ENCODE measurements at places on chromosomes 11 and 22.

DNA sequence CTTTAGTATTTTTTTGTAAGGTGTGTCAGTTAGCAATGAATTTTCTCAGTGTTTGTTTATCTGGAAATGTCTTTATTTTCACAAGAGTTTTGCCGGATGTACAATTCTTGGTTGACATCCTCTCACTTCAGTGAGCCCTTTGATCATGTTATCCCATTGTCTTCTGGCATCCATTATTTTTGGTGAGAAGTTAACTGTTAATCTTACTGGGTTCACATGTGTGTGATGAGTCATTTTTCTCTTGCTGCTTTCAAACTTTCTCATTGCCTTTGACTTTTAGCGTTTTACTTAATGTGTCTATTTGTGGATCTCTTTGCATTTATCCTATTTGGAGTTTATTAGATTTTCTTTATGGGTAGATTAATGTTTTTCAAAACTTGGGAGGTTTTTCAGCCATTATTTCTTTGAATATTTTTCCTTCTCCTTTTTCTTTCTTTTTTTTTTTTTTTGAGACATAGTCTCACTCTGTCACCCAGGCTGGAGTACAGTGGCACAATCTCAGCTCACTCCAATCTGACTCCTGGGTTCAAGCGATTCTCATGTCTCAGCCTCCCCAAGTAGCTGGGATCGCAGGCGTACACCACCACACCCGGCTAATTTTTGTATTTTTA, 100.5 kb upstream of the RRM1 start:
- DNase-seq = no peak

DNA sequence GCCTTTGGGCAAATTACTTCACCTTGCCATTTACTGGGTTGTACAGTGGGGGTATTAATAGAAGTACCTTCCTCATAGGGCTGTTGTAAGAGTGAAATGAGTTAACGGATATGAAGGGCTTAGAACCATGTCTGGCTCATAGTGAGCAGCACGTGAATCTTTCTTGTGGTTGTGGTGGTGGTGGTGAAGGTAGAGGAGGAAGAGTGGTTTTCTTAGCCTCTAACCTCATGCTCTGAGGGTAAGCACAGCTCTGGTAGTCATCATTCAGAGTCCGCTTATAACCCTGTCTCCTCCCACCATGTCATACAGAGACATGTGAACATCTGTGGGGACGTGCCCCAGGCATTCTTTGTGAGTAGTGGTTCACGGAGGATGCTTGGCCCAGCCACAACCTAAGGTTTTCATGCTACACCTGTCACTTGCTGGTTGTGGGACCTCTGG, 43.6 kb downstream of the TEAD1 start:
- DNase-seq = peak; percentile 32

- no peak for DNase-seq
Measured at GRCh38 chr22:29780748-29781676, 13.8 kb downstream of the UQCR10 start.

GRCh38 chr11:34799848-34800247, 116.3 kb downstream of the APIP start:
- no peak for DNase-seq

- no peak for DNase-seq
Measured at GRCh38 chr11:123559523-123559955, 94.9 kb downstream of the SCN3B start.

- no peak for DNase-seq
Measured at GRCh38 chr11:134340354-134340964, 8.7 kb downstream of the GLB1L2 start.

DNA sequence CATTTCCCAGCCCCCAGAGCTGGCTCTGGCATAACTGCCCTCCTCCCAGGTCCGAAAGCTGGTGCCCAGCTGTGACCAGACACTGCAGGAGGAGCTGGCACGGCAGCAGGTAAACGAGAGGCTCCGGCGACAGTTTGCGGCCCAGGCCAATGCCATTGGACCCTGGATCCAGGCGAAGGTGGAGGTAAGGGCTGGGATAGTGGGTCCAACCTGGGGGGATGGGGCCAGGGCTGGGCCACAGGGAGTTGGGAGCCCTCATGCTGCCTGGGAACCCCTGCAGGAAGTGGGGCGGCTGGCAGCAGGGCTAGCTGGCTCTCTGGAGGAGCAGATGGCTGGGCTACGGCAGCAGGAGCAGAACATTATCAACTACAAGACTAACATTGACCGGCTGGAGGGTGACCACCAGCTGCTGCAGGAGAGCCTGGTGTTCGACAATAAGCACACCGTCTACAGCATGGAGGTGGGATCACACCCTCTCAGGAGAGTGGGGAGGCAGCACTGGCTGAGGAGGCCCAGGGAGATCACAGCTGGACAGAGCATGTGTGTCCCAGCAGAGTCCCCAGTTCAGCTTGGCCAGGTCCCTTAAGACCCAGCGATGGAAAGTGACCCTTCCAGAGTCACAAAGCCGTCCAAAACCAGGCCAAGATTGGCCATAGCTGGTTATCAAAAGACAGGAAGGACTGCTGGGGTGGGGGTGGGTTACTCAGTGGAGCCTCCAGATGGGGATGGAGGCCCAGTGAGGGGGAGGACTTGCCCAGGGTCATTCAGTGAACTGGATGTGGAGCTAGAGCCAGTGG, 7.0 kb downstream of the CTSF start:
- DNase-seq = no peak

DNA sequence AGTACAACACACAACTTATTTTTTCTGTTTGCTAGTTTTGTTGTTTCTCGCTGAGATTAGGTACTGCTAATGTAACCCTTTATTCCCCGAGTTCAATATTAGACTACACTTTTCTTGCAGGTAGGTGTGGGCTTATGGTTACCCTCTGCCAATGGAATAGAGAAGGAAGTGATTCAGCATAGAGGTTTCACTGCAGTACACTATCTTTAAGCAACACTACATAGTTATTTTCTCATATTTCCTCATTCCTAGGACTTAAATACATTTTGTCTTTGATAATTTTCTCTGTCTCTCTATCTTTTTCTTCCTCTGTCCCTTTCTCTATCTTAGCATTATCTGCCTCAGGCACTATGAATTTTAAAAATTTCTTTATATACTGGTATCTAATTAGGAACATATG, 791.0 kb downstream of the FAM181B start:
- DNase-seq = no peak

GRCh38 chr11:69898123-69898522, 78.9 kb upstream of the FGF3 start:
- no peak for DNase-seq

DNA sequence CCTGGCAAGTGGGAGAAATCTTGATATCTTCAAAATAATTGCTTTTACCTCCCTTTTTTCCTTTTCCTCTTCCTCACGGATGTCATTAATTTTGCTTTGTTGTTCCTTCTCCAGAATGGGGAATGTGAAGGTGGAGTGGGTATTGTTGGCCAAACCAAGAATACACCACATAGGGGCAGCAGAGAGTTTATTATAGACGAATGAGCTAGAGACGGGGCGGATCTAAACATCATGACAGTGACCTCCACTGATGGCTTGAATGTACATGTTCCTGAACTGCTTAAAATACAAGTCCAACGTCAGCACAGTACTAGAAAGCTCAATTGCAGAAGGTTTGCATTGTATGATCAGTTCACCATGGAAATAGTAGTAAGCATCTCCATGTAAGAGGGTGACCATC, 122.3 kb upstream of the SNX19 start:
- peak; percentile 23 for DNase-seq

DNA sequence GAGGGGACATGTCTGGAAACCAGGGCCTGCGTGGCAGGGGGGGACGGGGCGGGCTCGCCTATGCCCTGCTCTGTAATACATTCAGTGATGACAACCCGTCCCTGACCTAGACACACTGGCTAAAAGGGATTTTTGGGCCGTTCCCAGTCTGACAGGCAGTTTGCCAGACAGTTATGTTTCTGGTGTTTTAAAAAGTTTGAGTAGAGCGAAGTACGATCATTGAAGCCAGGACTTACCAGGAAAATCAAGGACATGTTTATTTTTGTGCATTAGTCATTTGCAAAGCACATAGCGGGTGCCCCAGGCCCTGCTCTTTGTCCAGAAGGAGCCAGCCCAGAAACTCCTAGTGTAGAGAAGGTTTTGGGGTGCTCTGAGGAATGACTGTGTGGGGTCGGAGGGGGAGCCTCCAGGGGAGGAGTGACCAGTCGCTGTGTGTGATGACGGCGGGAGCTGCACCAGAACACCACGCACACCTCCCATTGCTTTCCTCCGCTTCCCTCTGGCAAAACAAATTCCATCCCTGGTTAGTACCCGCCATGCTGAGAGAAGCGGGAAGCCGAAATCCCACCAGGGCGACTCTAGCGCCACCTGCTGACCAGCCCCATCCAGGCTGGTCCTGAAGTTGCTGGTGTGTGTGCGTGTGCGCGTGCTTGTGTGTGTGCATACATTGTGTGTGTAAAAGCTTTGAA, 50.8 kb downstream of the FBLN1 start:
- DNase-seq = peak; percentile 75

- no peak for DNase-seq
Measured at GRCh38 chr11:25943777-25944661, 387.9 kb upstream of the ANO3 start.

GRCh38 chr11:76087749-76088148, 118.6 kb downstream of the WNT11 start:
- DNase-seq = no peak

DNA sequence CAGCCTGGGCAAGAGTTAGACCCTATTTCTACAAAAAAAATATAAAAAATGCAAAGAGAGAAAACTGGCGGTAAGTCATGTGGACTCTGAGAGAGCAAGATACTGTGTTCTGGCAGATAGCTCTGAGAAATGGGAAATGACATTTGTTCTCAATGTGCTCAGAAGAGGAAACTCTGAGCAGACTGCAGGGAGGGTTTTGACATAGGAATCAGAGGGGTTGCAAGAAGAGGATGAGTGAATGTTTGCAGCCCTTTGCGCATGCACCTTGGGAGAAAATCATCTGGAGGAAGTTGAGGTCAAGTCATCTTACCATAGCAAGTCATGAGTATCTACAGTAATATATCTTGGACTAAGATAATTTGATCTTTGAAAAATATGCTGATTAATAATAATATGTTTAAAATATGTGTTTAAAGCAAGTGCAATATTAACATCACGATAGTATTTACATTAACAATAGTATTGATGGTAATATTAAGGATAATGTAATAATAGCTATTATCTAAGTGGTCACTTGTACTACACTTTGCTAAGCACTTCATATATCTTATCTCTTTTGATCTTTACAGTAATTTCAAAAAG, 2.6 kb downstream of the ACER3 start:
- no peak for DNase-seq

- DNase-seq = no peak
Measured at GRCh38 chr11:35588627-35589026, 29.6 kb upstream of the FJX1 start.

- DNase-seq = no peak
Measured at GRCh38 chr22:33666279-33666960, 253.9 kb downstream of the LARGE1 start.

- DNase-seq = no peak
Measured at GRCh38 chr11:118415062-118415738, 13.8 kb downstream of the ATP5MG start.

- no peak for DNase-seq
Measured at GRCh38 chr22:30397656-30398635, 1.1 kb downstream of the SEC14L2 start.

DNA sequence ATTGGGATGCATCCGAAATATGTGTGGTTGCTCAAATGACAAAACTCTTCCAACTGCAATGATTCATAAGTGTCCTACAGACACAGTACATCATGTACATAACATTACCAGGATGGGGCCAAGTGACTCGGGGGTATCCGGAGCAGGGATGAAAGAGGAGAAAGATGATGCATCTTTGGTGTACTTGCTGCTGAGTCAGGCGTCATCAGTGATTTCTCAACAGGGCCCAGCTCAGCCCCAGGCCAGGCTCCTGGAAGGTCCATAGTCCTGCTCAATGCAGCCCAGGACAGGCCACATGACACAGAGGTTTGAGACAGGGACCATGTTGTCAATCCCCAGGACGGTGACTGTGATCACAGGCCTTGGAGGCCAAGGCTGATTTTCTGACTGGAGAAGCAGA, 59.3 kb downstream of the GGTLC2 start:
- DNase-seq = no peak

- DNase-seq = no peak
Measured at GRCh38 chr22:44862981-44863860, 110.8 kb downstream of the ARHGAP8 start.

DNA sequence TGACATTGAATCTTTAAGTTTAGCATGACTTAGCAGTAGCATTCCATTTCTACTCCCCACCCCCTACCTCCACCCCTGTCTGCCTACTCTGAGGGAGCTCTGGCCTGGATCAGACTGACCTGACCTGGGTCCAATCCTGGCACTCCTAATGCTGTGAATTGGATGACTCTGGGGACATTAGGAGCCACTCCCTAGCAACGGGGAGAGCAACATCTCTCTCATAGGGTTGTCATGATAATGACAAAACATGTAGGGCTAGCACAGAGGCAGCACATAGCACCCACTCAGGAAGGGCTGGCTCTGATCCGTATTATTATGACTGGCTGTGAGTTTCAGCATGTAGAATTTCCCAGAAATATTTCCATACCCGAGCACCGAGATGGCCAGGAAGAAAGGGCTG, 40.5 kb downstream of the CABIN1 start:
- DNase-seq = no peak

DNA sequence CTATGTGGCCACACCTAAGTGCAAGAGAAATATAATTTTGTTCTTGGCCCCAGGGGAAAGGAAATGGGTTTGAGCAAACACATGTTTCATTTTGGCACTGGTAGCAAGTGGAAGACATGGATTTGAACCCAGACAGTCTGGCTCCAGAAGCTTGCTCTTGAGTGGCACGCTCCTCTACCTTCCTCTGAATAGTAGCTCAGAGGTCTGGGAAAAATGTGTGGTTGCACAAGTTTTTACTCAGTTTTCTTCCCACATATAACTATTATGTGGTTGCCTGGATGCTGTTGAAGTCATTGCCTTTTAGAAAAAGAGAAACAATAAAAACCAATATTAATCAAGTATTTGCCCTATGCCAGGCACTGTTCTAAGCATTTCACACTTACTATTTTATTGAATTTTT, 16.3 kb downstream of the PARVA start:
- DNase-seq = no peak

GRCh38 chr11:79406376-79406775, 34.5 kb downstream of the TENM4 start:
- DNase-seq = peak; percentile 50

DNA sequence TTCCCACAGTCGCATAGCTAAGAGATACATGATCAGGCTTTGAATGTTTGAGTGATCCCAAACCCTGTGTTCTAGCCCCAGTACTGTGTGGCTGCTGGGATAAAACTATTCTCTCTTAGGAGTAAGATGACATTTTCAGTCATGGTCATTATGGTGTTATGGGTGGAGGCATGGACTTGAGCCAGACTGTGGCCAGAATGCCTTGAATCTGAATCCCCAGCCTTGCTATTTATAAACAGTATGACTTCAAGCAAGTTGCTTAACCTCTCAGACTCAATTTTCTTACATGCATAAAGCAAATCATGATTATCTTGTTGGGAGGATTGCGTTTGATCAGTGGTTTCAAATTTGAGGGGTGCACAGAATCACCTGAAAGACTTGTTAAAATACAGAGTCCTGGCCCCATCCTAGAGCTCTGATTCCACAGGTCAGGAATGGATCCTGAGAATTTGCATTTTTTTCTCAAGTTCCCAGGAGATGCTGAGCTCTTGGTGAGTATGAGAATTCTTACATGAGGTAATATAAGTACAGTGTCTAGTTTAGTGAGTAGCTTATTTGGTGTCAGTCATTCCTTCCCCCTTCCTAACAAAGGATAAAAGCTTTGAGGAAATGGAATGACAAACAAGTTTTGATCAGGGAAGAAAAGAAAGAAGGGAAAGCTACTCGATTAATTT, 571.7 kb downstream of the METTL15 start:
- DNase-seq = no peak

GRCh38 chr22:29343313-29343805, 27.9 kb upstream of the RASL10A start:
- no peak for DNase-seq

GRCh38 chr11:10637731-10638151, 55.8 kb downstream of the IRAG1 start:
- DNase-seq = no peak

All from GM10248 (cell line).